Fibroblast of villous mesenchyme (primary cell): ENCODE measurements at places on chromosomes 2 and 18. TPM values are rescaled to one million over a fixed set of nuclear protein-coding genes. Genes with fewer than 3 reads are reported as not detected.
A peak's percentile ranks its signal among the peaks of the same experiment; 100 is the strongest.

Gene APLF
- total RNA-seq = 6.4 and 8.6 TPM in 2 replicates

Gene ALPP
- total RNA-seq = not detected in 2 replicates

GRCh38 chr2:63580651-63581297, 7.5 kb downstream of the WDPCP start:
- DNase-seq = no peak

GRCh38 chr2:231692847-231693246, 15.5 kb upstream of the PTMA start:
- no peak for DNase-seq

DNA sequence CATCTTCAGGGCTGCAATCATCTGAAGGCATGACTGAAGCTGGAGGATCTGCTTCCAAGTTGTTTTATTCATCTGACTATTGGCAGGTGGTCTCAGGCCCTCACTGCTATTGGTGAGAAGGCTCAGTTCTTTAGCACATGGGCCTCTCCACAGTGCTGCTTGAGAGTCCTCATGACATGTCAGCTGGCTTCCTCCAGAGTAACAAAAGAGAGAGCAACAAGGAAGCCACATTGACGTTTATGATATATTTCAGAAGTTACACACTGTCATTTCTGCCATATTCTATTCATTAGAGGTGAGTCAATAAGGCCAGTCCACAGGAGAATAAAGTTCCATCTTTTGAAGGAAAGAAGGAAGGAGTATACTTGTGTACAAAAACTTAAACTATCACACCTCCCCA, 7.9 kb upstream of the SIGLEC15 start:
- no peak for DNase-seq

DNA sequence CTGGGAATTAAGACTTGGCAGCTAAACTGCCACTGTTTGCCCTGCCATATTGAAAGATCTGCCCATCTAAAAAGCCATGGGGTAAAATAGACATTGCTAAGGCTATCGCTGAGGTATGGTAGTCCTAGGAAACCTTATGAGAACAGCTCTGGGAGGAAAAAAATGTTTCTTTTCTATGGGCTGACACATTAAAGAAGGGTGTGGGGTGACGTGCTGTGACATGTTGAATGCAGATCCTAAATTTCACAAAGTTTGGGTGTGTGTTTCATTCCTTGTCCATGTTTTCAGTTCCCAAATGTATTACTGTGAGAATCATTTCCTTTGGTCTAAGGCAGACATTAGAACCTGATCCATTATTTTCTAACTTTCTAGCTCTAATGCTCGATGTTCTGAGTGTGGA, 766.4 kb downstream of the BCL11A start:
- no peak for DNase-seq

- DNase-seq = no peak
These were observed 55.2 kb downstream of the TMEM17 start for GRCh38 chr2:62450716-62451191.

- DNase-seq = no peak
These were observed 181.6 kb downstream of the MGAT5 start for GRCh38 chr2:134435505-134435904.

- DNase-seq = no peak
These were observed 452.9 kb upstream of the CHAC2 start for GRCh38 chr2:53314718-53315117.

- no peak for DNase-seq
These were observed 711 bp downstream of the SFXN5 start for GRCh38 chr2:73070643-73071359.

- peak; percentile 8 for DNase-seq
These were observed 297.5 kb upstream of the RGPD4 start for GRCh38 chr2:107529146-107529545.
